ENCODE measurements at places on chromosomes 6 and 20. TPM values are rescaled to one million over a fixed set of nuclear protein-coding genes. Genes with fewer than 3 reads are reported as not detected.

TUBB1 gene
- total RNA-seq: not detected

HDGFL1 gene
- not detected for total RNA-seq

EBF4 gene
- 0.78 TPM for total RNA-seq

ZBTB46 gene
- total RNA-seq: 0.21 TPM

SRMS gene
- 0.11 TPM for total RNA-seq

CAPN11 gene
- not detected for total RNA-seq

EIF6 gene
- total RNA-seq: 388 TPM

DNA sequence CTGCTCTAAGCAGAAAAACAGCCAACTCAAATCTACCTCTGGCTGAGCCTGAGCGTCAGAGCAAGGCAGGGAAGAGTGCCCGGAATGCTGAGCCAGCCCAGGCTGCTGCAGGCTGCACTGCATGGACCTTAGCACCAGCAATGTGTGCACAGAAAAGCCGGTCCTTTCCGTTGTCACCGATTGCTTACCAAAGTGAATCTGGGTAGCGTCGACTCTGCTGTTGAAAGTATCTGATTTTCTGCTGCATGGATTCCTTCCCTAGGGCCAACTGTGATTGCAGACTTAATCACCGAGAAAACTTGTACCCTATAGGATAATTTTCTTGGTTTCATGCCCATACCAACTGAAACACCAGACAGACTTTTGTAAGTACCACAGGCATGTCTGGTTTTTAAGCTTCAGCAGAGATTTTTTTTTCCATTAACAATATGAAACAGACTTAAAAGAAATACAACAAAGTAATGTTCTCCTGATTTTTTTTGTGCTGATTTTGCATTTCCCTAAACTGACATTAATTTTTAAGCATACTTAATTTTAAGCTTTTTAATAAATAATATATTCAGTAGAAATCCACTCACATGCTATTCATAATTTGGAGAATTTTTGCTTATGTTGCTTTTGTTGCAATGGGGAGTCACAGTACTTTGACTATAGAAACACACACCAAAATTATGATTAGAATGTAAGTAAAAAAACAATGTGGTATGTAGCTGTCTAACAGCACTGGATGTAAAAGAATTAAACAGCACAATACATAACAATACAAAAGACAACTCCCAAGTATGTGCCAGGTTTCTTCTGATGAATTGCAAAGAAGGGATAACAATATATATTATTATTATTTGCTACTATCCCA, 218.0 kb downstream of the THBS2 start:
- peak; percentile 74 for DNase-seq

DNA sequence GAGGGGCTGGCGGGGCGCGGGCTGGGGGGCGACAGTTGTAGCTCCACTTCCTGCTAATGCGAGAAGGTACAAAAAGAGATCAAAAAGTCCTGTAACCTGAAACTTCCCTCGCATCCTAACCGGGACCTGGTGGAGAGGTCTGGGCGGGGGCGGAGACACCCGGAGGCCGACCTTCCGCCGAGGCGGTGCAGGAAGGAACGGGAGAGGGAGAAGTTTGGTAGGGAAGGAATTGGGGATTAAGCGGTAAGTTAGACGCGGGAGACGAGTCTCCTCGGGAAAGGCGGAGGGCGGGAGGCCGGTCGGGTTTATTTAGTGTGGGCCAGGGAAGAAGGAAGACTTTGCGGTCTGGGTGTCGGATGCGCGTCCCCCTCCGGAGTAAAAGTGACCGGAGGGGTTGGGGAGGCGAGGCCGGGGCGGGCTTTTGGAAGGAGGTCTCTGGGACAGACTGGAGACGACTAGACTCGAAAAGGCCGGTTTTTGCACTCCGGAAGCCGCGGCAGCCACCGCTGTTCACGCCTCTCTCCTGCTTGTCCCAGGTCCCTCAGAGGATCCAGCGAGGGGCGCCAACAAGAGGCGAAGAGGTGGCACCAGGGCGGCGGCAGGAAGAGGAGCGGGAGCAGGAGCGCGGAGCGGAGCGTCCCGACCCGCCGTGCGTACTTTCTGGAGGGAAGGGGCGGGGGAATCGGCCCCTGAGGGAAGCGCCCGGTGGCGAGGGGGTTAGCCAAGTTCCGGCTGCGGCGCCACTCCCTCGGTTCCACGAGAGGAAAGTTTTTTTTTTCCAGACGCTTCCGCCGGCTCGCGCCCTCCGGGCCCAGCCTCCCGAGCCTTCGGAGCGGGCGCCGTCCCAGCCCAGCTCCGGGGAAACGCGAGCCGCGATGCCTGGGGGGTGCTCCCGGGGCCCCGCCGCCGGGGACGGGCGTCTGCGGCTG, 734 bp downstream of the TPBG start:
- DNase-seq: peak; percentile 63

DNA sequence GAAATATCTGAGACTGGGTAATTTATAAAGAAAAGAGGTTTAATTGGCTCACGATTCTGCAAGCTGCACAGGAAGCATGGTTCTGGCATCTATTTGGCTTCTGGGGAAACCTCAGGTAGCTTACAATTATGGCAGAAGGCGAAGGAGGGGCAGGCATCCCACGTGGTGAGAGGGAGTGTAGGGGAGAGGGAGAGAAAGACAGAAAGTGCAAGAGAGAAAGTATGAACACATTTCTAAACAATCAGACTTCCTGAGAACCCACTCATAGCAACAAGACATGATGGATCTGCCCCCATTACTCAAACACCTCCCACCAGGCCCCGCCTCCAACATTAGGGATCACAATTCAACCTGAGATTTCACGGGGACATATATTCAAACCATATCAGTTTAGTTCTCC, 107.4 kb downstream of the PERP start:
- no peak for DNase-seq

DNA sequence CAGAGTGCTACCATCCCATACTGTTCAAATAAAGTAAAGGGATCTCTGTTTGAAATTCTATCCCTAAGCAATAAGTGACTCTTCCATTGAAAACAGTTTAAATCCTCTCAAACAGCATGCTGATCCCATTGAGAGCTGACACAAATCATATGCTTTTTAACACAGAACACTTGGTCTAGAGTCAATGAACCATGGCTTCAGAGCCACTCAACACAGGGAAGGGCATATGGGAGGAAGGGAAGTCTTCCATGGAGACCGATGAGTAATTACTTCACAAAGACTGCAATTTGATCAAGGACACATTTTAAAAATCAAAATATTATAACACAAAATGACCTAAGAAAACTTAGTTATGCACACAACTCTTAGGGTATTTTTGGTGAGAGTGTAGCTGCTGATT, 1073.0 kb upstream of the MAP3K7 start:
- DNase-seq: no peak

DNA sequence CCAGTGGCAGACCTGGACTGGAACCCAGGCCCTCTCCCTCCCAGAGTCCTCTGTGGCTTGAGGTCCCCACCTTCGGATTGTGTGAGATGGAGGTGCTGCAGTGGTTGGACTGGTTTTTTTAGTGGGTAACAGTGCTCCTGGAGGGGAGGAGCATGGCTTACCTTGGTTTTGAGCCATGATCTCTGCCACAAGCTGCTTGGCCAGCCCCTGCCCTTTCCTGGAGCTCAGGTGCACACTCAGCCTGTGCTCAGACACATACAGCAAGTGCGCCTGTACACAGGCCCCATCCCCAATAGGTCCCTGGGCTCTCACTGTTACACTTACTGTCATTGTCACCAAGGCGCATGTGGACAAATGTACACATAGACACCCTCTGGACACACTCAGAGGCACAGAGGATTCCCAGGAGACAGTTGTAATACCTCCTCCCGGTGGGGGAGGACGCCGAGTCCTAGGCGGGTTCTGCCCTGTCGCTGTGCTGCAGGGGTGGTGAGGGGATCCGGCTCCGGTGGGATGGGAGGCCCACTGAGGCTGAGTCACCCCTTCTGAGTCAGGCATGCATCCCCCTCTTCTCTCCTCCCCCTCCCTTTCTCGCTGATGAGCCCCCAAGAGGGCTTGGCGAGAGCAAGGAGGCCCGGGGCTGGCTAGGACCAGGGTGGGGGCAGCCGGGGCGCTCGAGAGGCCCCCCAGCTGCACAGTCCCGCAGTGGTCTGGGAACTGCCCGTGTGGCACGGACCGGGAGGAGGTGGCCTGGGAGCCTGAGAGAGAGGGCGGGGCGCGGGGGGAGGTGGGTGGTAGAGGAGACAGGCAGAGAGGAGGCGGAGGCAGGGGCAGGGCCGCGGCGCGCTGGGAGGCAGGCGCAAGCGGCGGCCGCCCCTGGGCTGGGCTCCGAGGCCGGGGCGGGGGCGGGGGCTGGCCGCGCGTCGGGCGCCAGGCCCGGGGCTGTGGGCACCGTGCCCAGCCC, 522 bp upstream of the EPB41L1 start:
- DNase-seq: no peak

DNA sequence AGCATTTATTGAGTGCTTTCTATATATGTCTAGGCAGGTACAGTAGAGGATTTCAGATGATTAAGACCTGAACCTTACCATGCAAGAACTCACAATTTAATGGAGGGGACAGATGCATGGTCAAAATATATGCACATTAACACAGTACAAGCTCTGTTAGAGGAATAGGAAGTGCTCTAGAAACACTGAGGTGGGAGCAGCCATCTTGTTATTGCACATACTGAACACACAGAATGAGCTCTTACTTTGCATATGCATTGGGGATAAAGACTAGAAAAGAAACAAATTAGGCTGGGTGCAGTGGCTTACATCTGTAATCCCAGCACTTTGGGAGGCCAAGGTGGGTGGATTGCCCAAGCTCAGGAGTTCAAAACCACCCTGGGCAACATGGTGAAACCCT, 438.3 kb downstream of the UTRN start:
- DNase-seq: no peak

GRCh38 chr6:128560966-128561365, 40.6 kb upstream of the PTPRK start:
- no peak for DNase-seq

DNA sequence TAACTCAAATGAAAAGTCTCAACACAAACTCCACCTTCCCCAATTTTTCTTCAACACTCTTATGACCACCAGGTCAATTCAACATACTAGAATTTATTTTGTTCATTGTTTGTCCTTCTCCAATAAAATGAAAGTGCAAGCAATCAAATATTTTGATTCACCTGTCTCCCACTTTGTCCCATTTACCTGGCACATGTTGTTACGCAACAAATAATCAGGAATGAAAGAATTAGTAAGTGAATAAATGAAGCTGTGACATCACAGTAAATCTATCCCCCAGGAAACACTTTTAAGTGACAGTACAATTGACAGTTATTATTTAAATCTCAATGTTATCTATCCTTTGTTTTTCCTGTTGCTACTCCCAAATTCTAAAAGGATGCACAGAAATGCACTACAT, 393.7 kb upstream of the OPRM1 start:
- no peak for DNase-seq

DNA sequence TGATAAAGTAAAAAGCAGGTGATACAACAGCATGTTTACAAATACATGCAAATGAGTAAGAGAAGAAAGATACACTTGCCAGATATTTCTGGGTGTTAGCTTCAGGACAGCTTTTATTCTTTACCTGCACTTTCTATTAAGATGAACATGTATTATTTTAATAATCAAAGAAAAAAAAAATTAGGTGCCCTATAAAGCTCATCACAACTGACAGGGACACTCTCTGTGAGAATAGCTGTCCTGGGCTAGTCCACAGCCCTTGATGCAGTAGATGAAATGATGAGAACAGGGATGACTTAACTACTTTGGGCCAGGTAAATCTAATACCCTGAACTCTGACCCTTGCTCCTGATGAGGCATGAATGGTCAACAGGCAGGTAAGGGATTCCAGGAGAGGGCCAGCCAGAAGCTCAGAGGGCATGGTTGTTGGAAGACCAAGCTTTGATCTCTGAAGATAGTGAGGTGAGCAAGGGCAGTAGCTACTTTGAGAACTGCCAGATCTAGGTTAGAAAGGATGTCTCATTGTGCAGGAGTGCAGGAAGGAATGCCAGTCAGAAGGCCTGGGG, 15.6 kb downstream of the NSFL1C start:
- DNase-seq: no peak

GRCh38 chr6:105886814-105887544, 199.2 kb upstream of the PRDM1 start:
- no peak for DNase-seq

GRCh38 chr6:33850296-33850695, 46.5 kb upstream of the MLN start:
- DNase-seq: no peak

- DNase-seq: peak; percentile 6
Measured at GRCh38 chr6:163036160-163036645, 308.4 kb downstream of the PACRG start.

DNA sequence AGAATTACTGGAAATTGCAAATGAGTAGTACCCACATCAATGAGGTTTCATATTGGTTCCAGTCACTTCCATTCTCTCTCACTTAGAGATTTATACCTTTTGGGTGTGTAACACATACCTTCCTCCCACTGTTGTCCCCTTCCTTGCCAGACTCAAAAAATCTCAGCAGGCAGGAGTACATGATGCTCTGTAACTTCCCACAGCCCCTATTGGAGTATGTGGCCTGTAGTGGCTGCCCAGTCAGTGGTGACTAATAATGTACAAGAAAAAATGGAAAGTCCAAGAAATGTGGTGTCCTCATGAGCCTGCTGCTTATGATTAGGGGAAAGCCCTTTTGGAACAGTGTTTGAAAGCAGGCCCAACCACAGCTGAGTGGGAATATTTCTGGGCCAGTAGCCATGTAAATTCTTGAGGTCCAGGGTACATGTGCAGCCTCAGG, 312.0 kb downstream of the ZFAND3 start:
- peak; percentile 55 for DNase-seq

DNA sequence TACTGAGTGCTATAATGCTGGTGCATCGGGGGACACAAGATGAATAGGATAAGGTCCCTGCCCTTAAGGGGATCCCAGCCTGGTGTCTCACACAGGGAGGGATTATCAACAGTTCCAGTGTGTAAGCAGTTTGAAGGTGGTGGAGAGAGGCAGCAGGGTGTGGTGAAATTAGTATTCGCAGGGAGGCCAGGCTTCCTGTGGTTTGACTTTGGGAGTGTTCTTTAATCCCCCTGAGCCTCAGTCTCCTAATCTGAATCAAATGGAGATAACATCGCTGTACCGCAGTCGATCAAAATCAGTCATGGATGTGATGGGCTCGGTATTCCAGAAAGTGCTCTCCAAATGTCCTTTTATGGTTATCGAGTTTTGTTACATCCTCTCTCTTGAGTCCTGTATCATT, 288.1 kb upstream of the SUPT3H start:
- DNase-seq: no peak

GRCh38 chr20:46573788-46574584, 23.5 kb upstream of the OCSTAMP start:
- no peak for DNase-seq

DNA sequence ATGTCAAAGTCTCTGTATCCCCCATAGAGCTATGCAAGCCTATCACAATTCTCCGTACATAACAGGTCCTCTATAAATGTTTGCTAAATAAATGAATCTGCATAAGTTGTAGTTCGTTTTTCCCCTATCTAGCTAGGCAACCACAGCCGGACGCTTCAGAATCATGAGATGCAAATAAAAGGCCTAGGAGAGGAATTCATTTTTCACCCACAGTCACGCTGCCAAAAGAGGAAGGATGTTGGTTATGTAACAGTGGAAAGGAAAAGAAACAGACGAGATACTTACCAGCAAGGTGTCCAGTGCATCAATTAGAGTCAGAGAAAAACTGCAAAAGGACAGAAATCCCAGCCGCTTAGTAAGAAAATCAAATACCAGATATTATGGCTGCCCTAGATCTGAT, 2.4 kb downstream of the EDEM2 start:
- no peak for DNase-seq

Data from foreskin keratinocyte (primary cell).